ENCODE measurements at places on chromosomes 5 and 9.

DNA sequence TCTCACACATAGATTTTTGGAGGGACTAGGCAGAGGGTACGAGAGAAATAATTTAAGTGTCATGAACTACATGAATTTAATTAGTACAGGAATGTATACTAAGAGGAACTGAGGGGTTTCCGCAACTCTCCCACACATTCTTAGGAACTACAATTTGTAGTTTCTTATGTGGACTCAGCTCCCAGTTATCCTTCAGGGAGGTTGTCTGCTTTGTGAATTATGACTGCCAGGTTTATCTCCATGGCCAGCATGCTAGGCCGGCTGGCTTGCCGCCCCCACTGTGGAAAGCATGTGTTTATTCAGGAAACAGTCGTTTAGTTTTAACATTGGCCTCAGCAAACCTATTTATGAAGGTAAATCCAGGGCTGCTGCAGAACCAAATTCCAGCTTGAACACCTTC is 415.0 kb downstream of the KCTD16 start:
- no peak for DNase-seq

DNA sequence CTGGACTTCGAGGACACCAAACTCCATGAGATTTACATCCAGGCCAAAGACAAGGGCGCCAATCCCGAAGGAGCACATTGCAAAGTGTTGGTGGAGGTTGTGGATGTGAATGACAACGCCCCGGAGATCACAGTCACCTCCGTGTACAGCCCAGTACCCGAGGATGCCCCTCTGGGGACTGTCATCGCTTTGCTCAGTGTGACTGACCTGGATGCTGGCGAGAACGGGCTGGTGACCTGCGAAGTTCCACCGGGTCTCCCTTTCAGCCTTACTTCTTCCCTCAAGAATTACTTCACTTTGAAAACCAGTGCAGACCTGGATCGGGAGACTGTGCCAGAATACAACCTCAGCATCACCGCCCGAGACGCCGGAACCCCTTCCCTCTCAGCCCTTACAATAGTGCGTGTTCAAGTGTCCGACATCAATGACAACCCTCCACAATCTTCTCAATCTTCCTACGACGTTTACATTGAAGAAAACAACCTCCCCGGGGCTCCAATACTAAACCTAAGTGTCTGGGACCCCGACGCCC is 1.3 kb downstream of the PCDHGC3 start:
- DNase-seq: no peak

DNA sequence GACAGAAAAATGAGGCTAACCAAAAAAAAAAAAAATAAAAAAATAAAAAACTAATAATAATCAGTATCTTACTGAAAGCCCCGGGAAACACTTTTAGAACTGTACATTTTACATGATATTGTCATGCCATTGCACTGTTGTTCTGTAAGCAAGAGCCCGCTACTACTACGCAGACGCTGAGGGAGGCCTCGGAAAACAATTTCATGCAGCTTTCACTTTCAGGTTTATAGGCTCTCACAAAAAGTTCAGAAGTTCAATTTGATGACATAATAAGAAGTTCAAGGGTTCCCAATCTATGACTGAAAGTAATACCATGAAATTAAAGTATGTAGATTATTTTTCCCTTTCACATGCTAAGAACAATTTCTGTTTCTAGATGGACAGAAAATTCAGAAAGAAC is 318.3 kb upstream of the ITGA1 start:
- no peak for DNase-seq

GRCh38 chr9:28034242-28034641 is 461.0 kb upstream of the C9orf72 start:
- DNase-seq: no peak

DNA sequence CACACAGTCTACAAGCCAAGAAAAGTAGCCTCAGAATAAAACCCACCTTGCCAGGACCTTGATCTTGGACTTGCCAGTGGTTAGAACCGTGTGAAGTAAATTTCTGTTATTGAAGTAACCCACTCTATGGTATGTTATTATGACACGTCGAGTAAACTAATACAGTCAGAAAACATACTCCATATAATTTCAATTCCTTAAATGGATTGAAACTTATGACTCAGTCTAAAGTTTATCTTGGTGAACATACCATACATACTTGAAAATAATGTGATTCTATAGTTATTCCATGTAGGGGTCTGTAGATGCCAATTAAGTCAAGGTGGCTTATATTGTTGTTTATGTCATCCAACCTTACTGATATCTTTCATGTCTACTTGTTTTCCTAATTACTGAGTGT is 950.7 kb downstream of the TLE4 start:
- no peak for DNase-seq

DNA sequence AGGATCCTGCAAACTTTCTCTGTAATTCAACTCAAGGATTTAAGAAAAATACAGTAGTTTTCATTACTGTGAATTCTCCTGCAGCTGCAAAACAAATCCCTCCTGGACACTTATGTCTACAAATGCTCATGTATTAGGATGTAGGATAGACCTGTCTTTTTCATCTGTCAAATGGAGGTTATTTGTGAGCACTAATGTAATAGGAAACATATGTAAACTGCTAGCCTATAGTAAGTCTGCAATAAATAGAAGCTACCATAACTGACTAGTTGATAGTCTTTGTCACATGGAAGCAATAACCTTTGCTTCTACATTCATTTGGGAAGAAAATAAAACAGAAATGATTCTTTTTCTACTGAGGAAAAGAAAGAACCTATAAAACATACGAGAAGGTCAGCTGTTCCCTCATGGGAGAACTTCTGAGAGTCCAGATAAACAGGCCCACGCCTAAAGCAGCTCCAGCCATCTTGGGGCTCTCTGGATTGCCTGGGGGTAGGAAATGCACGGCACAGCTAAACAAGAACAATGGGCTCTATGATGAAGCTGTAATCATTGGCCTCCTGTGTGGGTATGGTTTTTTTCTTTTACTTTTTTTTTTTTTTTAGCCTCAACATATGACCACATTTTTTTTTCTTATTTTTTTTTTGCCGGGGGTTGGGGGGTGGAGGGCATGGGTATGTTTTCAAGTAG is 6.2 kb downstream of the KCNV2 start:
- DNase-seq: no peak

- DNase-seq: no peak
Observed at GRCh38 chr5:144972317-144972716, 801.6 kb downstream of the KCTD16 start.

GRCh38 chr5:72228960-72229359 is 91.1 kb downstream of the MRPS27 start:
- DNase-seq: no peak

- no peak for DNase-seq
Observed at GRCh38 chr5:127326431-127326830, 35.8 kb downstream of the MEGF10 start.

DNA sequence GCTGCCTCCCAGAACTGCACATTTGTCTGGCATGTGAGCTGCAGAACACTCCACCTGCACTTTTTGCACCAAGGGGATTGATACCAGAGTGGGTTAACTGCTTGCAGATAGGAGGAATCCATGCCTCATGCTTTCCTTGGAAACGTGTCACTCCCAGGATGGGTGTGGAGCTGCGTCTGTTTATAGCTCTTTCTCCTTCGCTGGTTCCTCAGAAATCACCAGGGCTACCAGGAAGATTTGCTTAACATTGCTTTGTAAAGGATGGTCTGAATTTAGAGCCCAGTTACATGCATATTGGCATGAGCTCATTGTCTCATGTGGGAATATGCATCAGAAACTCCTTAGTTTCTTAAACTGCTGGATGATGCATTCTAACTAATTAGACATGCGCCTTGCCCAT is 234.6 kb downstream of the GADD45G start:
- DNase-seq: no peak

DNA sequence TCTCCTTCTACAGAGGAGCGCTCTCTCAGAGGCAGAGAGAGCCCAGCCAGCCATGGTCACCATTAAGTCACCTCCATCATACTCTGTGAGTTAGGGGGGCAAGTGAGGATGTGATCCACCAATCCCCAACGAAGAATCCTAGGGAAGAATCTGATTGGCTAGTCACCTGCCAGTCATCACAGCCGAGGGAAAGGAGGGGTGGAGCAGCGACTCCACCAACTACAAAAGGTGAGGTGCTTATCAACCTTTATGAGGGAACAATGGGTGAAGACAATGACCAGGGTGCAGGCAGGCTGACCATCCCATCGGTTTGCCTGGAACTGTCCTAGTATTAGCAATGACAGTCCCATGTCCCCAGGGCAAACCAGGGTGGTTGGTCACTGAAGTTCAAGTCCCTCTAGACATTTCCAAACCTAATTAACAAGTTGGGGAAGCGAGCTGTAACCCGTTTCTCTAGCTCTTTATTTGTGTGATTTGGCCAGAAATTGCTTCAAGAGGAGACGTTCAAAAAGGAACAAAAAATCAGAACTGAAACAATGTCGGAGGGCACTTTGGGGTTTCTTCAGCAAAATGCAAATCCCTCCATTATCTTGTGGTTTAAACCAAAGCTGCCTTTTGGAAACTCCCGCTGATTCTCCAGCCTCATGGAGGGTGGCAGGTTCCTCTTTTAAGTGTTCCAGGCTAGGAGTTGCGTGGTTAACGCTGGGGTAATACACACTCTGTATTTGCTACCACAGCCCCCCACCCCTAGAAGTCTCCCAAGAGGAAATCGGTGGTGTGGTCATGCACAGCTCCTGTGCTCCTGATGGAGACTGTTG is 18.8 kb upstream of the FCN1 start:
- no peak for DNase-seq

GRCh38 chr5:4243479-4244264 is 648.0 kb downstream of the IRX1 start:
- no peak for DNase-seq

DNA sequence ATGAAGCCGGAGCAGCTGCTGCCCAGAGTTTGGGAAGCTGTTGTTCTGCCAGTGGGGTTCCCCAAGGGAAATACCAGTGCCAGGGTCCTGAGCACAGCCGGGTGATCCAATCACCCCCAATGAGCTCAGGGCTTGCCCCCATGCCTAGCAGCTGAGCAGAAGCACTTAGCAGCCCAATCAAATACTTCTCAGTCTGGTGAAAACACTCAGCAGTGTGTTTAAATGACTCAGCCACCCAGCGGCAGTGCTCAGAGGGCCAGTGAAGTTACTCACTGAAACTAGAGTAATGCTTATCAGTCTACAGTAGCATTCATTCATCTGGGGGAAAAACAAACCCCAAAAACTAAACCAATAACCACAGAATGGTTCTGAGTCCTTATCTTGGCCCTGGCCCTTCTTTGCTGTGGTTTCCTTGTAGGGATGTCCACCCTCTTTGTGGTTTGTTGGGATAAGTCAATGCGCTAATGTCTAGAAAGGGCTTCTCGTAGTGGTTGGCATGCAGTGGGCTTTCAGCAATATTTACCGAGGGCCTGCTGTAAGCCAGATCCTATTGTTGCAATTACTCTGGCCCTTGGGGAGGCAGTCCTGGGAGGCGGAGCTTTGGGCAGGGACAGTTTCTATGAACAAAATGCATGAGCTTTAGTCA is 43.1 kb downstream of the LHX2 start:
- DNase-seq: no peak

GRCh38 chr5:149617760-149618306 is 36.5 kb downstream of the ARHGEF37 start:
- no peak for DNase-seq

- no peak for DNase-seq
Observed at GRCh38 chr5:33816791-33817190, 75.0 kb downstream of the ADAMTS12 start.

- no peak for DNase-seq
Observed at GRCh38 chr5:36363744-36364143, 62.0 kb upstream of the RANBP3L start.

- DNase-seq: no peak
Observed at GRCh38 chr9:76895186-76895585, 10.7 kb downstream of the PRUNE2 start.

GRCh38 chr5:83197326-83197967 is 120.1 kb downstream of the XRCC4 start:
- DNase-seq: no peak

- no peak for DNase-seq
Observed at GRCh38 chr5:40480392-40480791, 199.3 kb upstream of the PTGER4 start.

DNA sequence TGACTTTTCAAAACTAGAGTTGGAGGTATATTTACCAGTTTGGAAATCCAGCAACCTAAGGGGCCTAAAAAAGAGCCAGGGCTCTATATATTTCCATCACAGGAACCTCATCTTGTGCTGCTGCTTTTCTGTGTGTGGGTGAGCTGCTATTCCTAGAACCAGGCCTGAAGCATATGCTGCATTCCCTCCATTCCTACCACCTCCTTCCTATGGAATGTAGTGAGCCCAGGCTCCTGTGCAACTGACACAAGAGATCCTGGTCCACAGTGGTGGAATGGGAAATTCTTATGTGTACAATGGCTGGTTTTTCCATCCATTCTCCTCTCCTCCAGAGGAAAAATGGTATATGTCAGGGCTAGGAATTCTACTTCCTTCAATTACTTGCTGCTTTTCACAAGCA is 39.1 kb downstream of the SPEF2 start:
- DNase-seq: no peak

Data from stimulated activated CD8-positive, alpha-beta memory T cell treated with anti-CD3 and anti-CD28 coated beads, Interleukin-4, amount 100 ng/mL, for 1 hour (primary cell).